ENCODE measurements at places on chromosomes 11 and 22.
A peak's percentile ranks its signal among the peaks of the same experiment; 100 is the strongest.

- no peak for DNase-seq
These were observed 7.9 kb downstream of the DDB2 start for GRCh38 chr11:47222696-47223095.

DNA sequence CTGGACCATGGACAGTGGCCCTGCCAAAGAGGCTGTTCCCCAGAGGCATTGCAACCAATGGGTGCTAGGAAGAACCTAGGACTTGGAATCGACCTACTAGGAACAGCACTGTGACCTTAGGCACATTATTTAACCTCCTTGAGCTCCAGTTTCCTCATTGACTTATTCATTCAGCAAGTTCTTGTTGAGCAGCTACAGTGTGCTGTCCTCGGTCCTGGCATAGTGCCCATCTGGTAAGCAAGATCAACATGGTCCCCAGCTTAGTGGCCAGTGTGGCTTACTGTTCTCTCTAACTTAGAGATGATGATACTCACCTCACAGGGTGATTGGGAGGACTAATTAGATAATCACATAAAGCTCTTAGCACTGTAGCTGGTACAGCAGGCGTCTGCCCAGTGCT lies 8.2 kb downstream of the ABCG4 start:
- no peak for DNase-seq

- no peak for DNase-seq
These were observed 729 bp upstream of the CHKB start for GRCh38 chr22:50583294-50583861.

GRCh38 chr11:3745161-3745560 lies 52.2 kb downstream of the NUP98 start:
- DNase-seq = no peak

GRCh38 chr11:70760416-70761020 lies 362.2 kb downstream of the CTTN start:
- DNase-seq = no peak

DNA sequence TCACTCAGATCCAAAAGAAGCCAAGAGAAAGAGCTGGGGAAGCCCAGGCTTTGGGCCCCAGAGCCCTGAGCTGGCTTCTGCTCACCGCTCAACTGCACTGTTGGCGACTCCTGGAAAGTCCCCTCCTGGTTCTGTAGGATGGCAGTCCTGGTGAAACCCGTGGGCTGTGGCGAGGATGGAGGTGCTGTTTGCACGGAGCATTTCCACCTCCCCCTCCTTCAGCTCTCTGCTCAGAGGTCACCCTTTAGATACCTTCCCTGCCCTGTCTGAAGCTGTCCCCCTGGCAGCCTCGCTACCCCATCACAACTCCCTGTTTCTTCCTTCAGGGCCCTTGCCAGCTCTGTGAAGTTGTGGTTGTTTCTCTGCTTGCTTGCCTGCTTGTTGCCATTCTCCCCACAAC lies 97.8 kb downstream of the MYO18B start:
- DNase-seq = no peak

DNA sequence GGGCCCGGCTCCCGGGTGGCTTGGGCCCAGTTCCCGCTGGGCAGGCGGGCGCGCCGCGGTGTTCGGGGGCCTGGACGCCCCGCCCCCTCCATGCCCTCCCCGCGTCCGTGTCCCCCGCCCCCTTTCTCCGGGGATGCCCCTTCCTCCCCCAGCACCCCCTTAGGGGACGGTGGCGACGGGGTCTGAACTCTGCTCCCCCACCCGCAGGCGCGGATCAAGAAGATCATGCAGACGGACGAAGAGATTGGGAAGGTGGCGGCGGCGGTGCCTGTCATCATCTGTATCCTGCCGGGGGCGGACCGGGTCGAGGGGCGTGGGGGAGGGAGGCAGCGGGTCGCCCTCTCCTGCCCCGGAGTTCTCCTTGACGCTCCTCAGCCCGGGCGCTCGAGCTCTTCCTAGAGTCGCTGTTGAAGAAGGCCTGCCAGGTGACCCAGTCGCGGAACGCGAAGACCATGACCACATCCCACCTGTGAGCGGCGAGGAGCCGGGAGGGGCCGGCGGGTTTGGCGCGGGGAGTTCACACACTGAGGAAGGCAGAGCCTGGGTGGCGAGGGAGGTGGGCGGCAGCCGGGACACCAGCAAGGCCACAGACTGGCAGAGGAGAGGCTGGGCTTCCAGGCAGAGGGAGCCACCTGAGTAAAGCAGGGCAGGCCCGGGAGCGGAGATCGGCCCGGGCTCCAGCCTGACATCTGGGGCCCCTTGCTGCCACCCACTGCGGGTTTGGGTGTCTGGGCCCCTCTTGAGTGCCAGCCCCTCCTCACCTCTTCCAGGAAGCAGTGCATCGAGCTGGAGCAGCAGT lies 546 bp downstream of the DRAP1 start:
- DNase-seq = no peak

DNA sequence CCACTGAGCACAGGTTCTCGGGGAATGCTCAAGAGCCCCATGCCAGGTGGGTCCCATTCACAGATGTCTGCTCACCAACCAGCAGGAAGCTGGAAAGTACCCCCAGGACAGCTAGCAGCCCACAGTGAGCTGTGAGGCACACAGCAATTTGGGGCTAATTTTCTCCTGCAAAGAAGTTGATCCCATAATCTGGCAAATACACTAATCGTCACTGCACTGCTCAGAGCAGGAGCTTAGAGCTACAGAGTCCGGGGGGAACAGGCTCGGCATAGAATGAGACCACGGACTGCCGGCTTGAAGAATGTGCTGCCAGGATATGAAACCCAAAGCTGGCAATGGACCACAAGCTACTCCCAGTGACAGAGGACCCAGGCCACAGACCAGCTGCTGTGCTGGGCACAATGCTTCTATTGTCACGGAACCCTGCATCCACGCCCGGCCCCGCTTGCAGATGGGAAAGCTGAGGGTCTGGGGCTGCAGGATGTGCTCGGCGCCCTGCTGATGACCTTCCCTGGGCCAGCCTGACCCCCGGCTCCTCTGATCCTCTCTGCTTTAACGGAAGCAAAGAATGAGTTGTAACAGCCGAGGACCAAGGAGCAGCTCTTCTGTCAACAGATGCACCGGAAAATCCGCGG lies 239.7 kb downstream of the CTTN start:
- DNase-seq = no peak

GRCh38 chr22:17115236-17115635 lies 5.9 kb downstream of the TMEM121B start:
- DNase-seq = no peak

DNA sequence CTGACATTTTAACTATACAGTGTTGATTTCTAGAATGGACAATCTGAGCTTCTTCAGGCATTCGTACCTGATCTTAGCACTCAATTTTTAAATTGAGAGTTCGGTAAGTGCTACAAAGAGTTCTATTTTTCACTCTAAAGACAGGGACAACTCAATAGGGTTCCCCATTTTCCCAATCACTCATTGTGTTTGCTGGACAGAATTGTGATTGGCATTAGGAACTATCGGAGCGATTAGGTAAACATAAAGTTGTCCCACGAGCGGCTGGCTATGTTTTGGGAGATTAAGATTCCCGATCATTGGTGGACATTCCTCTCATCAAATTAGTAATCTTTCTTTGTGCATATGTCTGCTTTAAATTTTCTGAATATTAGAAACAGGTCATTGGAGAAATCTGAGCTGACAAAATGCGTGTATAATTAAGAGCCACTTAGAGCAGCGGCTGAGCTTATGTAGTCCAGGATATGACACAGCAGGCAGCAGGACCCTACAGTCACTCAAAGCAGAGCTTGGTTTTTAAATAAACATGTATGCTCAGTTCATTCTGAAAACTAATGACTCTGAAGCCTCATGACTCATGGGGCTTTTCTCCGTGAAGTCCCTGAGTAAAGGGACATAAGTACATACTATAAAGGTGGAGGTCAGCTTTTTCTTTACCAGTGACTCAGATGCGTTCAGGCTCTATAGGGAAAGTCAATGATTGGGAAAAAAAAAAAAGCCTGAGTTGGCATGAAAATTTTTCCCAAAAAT lies 109.4 kb downstream of the GRIA4 start:
- peak; percentile 73 for DNase-seq

DNA sequence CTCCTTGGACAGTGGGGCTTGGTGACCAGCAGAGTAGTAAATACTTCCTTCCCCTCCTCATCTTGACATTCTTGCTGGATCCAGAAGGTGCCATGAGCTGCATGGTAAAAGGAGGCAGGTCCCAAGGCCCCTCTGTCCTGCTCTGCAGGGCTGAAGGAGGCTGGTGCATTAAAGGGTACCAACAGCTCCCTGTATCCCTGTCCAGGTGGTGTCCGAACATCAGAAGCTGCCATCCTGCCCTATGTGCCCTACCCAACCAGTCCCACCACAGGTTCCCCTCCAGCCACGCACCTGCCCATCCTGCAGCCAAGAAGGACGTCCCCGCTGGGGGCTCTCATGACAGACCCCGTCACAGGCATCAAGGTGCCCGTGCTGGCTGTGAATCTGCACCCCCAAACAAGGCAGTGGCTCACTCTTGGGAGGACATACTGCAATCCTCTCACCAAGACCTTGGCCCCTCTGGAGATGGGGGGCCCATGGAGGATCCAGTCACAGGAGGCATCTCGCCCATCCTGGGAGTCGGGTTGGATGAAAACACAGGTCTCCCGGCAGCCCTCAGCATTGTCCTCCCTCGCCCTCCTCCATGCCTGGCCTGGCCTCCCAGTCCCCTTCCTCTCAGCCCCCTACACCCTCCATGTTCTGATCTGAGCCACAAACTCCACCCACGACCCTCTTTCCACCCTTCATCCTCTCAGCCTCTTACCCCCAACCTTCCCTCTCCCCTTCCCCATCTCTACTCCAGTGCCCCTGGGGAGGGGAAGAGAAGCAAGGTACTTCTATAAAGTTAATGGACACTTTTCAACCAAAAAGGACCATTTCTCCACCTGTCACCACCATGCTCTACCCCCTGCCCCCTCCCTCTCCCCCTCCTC lies 55.1 kb downstream of the BTG4 start:
- no peak for DNase-seq

DNA sequence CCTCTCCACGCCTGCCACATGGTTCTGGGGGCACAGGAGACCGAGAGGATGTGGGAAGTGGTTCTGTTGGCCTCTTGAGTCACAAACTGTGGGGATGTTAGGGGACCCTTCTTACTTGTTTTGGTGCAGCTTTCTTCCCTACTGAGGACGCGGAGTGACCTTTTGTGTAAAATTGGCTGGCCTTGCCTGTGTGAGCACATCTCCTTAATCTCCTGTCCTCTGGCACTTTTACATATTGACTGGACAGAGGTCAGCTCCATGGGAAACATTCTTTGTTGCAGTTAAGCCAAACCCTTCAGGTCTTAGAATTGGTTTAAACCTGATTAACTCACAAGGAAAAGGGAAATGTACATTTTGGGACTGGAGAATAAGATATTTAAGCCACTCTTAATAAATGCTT lies 51.2 kb upstream of the TENM4 start:
- no peak for DNase-seq

DNA sequence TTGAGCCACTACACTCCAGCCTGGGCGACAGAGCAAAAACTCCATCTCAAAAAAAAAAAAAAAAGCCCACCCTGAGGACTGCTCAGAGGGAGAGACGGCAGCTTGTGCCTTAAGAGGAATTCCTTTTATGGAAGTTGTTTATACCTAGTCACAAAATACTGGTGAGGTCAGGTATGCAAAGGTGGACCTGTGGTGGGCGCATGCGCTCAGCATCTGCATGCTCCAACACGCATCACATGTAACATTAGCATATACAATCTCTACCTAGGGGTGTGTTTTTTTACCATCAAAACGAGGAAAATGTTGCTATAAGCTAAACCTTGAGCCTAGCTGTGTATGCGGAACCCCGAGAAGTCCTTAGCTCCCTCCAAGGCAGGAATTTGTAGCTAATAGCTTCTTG lies 6.8 kb upstream of the SART1 start:
- no peak for DNase-seq

DNA sequence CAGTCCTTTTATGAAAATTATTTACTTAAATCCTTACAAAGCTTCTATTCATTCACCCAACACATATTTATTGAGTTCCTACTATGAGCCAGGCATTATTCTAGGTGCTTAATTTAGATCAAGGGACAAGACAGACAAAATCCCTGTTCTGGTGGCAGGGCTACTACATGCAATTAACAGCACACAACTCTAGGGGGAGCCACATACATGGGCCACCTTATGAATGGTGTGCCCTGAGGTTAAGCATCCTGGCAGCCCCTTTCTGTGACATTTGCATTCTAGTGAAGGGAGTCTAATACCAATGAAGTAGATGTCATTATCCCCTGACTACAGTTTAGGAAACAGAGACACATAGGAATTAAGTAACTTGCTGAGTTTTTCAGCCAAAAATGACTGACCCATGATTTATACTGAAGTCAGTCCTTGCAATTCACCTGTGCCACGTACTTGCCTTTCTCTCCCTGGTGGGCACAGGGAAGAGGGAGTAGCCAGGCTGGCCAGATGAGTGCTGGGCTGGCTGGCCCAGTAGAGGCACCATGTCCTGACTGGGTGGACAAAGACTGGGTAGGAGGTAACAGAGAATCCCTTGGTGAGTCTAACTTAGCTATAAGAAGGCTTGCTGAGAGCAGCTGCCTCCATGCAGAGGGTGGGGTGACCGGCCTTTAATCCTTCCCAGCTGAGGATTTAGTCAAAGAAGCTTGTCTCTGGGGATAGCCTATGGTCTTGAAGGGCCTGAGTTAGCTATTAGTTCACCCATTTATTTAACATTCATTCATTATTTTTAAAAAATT lies 52.0 kb upstream of the ELF5 start:
- DNase-seq = peak; percentile 12

GRCh38 chr11:126992065-126992803 lies 8.3 kb downstream of the KIRREL3 start:
- DNase-seq = peak; percentile 99

GRCh38 chr22:18023509-18024275 lies 669 bp downstream of the MICAL3 start:
- peak; percentile 90 for DNase-seq

DNA sequence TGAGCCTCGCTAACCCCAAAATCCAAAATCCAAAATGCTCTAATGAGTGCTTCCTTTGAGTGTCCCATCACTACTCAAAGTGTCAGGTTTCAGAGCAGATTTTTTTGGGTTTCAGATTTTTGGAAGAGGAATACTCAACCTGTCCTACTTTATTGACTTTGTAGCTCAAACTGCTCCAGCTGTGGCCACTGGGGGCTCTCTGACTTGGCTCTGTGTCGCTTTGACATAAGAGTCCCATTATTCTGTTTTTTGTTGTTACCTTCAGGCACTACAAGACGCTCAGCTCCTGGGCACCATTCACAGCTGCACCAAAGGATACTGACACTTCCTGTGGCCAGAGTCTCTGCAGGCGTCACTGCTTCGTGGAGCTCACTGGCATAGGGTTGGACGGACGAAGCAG lies 41.1 kb downstream of the PHF21B start:
- no peak for DNase-seq

- peak; percentile 56 for DNase-seq
These were observed at the start of gene ELMOD1 for GRCh38 chr11:107590460-107591377. TSS of gene ELMOD1 (plus strand) at chr11:107591147. CDS start at chr11:107618190, 27,043 bp downstream.

DNA sequence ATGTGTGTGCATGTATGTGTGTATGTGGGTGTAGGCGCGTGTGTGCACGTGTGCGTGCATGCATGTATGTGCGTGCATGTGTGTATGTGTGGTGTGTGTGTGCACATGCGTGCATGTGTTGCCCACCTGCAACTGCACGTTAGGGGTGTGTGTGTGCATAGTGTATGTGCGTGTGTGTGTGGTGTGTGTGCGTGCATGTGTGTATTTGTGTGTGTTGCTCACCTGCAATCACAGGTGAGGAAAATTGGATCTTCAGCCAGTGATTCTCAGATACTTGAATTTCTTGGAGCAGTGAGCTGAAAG lies 54.3 kb downstream of the ST14 start:
- no peak for DNase-seq

Measured in EL (cell line).